ENCODE measurements at places on chromosomes 6 and 20.

DNA sequence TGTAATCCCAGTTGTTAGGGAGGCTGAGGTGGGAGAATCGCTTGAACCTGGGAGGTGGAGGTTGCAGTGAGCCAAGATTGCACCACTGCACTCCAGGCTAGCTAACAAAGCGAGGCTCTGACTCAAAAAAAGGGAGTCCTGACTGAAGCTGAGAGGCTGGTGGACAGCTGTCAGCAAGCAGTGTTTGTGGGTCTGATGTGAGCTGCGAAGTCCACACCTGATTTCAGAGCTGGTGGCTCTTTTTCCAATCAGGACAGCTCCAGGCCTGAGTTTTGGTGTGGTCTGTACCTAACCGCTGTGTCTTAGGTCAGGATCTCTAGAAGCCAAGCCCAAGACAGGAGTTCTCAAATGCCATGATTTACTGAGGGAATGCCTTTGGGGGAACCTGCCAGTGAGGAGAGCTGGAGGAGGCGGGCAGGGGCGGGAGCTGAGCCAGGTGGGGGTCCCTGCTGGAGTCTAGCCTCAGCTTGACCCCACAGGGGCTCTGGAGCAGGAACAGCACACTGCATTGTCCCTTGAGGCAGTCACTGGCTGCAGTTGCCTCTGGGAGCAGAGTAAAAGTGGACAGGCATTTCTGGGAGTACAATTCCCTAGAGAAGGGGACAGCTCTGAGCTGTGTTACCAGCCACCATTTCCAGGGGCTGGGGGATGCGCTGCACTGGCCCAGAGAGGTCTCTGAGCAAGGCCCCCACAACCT is 5.0 kb downstream of the GFRA4 start:
- no peak for DNase-seq

GRCh38 chr6:4698901-4699659 is 77.1 kb upstream of the CDYL start:
- DNase-seq: no peak

DNA sequence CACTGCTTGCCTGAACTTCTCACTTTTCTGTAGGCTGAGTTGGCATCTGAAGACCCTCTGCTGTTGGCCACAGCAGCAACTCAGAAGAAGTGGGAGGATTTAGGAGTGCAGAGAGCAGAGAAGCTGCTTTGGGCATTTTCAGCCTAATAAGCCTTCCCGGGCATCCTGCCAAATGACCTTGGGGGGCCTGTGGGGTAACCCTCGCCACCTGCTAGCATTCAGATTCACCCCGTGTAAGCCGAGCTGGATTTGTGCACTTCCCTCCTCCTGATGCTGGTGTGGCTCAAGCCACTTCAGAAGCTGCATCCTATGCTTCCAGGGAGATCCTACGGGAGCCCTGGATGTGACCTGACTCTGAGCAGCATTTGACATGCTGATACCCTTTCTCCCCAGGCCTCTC is 114.8 kb downstream of the LRFN2 start:
- no peak for DNase-seq

- DNase-seq: no peak
These were observed 45.8 kb downstream of the AHI1 start for GRCh38 chr6:135451617-135452190.

GRCh38 chr6:95185874-95186273 is 391.5 kb upstream of the MANEA start:
- DNase-seq: no peak

DNA sequence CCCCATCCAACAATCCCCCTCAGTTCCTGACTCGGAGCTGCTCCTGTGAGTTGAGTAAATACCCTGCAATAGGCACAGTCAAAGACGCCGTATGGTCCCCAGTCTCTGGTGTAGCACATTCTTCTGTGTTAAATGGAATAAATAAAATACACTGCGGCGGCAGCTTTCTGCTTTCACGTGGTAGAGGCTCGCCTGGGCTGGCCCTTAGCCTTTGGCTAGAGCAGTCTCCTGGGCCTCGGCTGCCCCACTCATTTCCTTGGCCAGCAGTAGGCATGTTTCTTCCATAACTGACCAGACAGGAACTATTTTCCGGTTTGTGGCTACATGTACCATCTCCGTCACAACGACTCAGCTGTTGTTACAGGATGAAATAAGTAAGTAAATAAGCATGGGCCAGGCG is 20.7 kb downstream of the SERPINB6 start:
- DNase-seq: no peak

DNA sequence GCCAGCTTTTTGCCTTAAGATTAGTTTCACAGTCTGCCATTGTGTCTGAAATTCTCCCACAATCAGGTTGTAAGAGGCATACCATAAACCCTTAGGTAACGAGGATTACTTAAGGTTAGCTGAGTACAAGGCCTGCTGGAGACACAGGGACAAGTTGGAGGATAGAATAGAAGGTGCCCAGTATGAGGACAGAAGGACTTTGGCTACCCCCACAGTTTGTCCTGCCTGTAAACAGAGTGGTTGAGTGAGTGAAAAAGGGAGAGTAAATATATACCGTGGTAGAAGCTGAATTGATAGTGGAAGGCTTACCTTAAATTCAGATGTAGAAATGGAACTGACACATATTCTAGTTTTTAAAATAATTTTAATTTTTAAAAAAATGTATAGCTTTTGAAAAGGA is 19.3 kb downstream of the RPRD1B start:
- no peak for DNase-seq

GRCh38 chr20:57841297-57841866 is 131.6 kb upstream of the PMEPA1 start:
- no peak for DNase-seq

GRCh38 chr20:35506872-35507638 is 22.4 kb downstream of the C20orf173 start:
- DNase-seq: no peak

DNA sequence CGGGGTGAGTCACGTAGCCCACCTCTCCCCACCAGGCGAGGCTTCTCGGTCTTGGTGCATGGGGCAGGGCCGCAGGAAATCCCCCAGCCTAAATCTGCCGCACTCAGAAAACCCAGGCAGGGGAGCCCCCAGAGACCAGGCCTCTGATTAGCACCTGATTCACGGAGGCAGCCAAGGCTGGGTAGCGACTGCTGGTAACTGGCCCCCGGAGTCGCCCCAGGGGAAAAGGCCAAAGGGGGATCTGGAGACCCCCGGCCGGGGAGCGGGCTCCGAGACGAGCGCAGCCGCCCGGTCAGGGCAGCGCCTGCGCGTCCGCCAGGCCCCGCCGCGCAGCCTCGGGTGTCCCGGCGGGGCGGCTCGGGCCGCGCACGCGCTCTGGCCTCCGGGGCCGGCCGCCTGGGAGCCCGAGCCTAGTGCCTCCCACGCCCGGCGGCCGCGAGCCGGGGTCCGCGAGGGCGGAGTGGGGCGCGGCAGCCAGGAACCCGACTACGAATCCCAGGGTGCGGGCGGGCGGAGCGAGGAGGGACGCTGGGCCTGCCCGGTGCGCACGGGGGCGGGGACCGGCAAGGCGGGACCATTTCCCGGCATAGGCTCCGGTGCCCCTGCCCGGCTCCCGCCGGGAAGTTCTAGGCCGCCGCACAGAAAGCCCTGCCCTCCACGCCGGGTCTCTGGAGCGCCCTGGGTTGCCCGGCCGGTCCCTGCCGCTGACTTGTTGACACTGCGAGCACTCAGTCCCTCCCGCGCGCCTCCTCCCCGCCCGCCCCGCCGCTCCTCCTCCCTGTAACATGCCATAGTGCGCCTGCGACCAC is at the start of gene DUSP22:
TSS of gene DUSP22 (plus strand) at position 791 of the 809 bp plus-strand sequence. CDS start 53 bp downstream, outside the sequence.
- DNase-seq: peak; percentile 88

DNA sequence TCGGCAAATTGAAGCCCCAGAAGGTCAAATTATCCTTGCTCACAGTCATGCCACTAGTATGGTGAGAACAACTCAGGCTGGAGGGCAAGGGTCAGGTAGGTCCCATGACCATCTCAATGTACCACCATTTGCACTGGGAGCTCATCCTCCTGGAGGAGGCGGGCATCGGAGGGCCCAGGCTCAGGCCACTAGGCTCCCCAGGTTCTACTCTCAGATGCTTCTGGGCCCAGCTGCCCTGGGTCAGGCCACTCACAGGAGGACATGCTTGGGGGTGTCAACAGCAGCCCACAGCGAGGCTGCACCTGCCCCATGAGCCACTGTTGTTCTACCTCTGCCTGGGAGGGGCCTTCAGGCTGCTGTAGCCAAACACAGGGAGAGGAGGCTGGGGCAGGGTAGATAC is 39.1 kb downstream of the NFATC2 start:
- no peak for DNase-seq

GRCh38 chr6:99661870-99662269 is 55.2 kb downstream of the PRDM13 start:
- no peak for DNase-seq

GRCh38 chr6:159961528-159961927 is 7.4 kb upstream of the IGF2R start:
- peak; percentile 36 for DNase-seq

DNA sequence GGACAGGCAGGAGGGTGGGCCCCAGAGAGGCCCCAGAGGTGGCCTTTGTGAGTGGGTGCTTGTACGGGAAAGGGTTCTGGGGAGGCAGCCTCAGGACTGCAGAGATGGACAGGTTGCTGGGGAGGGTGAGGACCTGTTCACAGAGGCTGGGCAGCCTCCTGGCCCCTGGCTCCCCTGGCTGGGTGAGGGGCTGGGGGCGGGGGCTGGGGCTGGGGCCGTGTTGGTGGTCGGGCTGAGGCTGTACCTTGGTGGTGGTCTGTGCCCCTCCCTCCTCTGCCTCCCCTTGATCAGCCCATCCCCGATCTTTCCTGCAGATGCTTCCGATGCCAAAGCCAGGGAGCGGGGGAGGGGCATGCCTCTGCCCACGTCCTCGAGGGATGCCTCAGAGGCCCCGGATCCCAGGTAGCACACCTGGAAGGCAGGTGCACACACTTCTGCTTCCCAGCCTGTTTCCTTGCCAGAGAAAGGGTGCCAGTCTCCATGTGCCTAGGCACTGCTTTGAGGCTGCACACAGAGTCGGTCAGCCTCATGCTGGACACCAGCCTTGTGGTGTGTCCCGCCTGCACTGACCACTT is 4.8 kb downstream of the TCEA2 start:
- no peak for DNase-seq

GRCh38 chr6:147106759-147107401 is 97.3 kb upstream of the STXBP5 start:
- no peak for DNase-seq

- DNase-seq: no peak
These were observed 1.3 kb downstream of the CGA start for GRCh38 chr6:87093651-87094050.

GRCh38 chr6:52312461-52312860 is 27.9 kb upstream of the MCM3 start:
- no peak for DNase-seq

DNA sequence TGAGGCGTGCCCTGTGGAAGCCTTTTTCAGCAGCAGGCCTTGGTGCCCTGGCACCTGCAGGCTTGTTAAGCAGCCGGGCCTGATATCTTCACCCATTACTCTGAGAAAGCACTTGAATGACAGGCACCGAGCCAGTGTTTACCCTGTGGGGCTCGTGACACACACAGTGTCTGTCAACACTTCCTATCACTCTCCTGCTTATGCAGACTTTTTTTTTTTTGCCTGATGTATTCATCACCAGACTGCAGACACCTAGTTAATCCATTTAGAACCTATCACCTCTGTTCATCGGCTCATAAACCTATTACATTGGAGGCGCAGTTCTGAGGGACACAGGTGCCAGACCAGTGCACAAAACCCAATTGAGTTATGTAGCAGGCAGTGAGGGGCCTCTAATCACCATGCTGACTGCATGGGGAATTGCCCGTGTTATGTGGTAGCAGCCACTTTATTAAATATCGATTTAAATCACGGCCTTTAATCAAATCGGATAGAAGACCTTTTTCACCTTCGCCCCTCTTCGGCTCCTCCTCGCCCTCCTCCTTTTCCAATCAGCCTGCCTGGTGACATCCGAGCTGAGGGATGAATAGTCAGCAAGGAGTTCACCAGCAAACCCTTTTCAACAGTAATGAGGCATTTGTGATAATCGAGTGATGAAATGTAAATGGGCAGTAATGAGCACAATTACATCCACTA is 962.9 kb upstream of the SLC35B3 start:
- DNase-seq: no peak

DNA sequence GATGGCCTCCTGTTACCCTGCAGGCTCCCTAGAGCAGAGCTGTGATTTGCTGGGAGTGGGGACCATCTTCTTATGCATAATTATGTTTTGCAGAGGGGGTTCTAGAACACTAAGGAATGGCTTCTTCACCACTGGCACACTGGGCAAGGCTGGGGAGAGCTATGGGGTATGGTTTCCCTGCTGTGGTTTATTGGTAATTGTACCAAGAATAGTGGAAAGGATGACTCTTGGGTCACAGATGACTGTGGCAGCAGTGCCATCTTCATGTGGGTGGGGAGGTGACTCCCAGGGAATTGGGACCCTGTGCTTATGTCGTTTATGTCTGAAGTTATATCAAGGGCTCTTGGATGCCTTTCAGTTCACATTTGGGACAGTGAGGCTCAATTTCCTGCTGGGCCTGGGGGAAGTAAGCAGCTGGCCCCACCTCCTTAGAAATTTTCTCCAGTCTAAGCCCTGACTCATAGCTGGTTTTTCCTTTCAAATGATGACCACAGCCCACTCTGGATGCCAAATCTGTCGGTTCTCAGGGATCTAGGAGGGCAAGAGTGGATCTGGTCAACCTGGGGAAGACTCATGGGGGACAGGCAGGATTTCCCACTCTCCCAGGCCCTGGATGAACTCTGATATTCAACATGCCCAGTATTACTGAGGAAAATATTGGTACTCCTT is 230.8 kb downstream of the LRFN2 start:
- no peak for DNase-seq

DNA sequence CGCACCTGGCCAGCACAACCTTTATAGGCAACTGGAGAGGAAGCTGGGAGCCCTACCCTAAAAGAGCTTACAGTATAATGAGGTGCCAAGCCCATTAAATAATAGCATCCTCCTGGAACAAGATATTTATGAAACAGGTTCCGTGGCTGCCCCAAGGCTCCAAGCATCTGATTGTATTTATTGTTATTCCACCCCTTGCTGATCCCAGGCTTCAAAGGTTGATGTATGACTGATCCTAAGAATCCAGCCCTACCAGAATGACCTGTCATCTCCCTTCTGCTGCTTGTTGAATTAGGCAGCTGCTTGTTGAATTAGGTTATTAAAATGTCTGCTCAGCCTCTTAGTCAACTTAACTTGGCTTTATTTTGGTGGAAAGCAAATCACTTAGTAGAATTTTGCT is 35.2 kb upstream of the SASH1 start:
- DNase-seq: peak; percentile 54
